ENCODE measurements at places on chromosomes 3 and 15. TPM values are rescaled to one million over a fixed set of nuclear protein-coding genes. Genes with fewer than 3 reads are reported as not detected.

DNA sequence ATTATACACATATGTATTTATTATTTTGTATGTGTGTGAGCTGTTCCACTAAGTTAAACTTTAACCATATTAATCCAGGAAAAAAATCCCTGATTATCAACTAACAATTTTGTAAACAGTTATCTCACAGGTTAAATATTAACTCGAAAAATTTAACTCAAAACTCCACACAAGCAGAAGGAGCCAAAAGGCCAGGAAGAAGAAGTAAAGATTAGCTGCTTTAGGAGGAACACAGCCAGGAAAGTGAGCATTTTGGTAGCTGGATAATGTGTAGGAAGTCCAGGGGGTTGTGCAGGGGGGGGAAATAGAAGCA lies 425.0 kb downstream of the TIGIT start:
- DNase-seq: no peak

DNA sequence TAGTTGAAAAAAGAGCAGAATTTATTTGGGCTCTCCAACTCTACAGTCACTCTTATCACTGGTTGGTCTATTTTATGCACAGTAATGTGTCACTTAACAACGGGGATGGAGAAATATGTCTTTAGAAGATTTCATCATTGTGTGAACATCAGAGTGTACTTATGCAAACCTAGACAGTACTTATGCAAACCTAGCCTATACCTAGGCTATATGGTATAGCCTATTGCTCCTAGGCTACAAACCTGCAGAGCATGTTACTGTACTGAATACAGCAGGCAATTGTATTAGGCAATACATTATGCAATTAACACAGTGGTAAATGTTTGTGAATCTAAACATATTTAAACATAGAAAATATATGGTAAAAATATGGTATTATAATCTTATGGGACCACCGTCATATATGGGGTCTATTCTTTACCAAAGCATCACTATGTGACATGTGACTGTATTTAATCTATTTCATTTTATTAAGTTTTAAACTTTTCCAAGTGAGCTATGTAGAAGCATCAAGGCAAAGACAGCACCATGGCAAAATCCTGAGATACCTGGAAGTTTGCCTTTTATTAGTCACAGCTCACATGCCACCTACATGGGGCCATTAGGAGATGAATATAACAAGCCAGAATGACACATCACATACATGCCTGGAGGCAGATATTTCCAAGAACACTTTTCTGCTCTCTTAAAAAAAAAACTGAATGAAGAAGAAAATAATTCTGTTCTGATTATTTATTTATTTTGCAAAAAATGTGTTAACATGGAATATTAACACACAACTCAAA lies 537.4 kb downstream of the TUSC7 start:
- no peak for DNase-seq

The TF gene
- 5.7 TPM for total RNA-seq

DNA sequence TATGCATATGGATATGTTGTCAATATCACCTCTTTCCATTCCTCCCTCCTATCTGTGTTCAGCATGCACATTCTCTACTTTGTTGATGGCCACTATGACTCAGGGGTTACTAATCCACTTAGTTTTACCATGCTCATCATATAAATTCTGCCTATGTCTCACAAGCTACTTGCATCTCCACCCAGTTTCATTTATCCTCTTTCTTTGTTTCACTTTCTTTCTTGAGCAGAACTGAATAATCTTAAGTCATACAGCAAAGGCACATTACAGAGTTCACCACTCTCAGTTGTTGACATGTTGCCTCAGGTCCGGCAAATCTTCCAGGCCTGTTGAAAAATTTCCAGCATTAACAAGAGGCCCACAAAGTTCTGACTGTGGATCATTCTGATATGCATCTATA lies 71.5 kb downstream of the SSR3 start:
- no peak for DNase-seq

The TBCCD1 gene
- 12.4 TPM for total RNA-seq

- no peak for DNase-seq
Observed at GRCh38 chr3:102053375-102053989, 204.2 kb downstream of the NFKBIZ start.

DNA sequence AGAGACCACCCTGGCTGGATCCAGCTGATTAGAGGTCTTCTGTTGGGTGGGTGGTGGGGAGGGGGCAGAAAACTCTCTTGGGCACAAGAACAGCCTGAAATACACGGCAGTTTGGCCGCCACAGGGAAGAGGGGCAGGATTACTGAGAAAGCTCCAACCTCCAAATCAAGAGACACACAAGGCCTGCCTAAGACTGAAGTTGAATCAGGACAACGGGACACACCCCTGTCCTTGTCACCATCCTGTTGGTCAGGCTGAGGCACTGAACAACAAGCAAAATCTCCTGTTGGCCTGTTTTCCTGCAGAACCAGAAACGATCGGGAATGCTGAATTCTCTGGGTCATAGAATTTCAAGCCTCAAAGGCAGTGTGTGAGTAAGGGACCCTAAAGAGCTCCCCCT lies 247.8 kb downstream of the FAM43A start:
- DNase-seq: no peak

GRCh38 chr3:144843099-144843498 lies 871.5 kb downstream of the DIPK2A start:
- DNase-seq: no peak

The SLCO2A1 gene
- total RNA-seq: 25.5 TPM

GRCh38 chr15:87209891-87210689 lies 1046.4 kb downstream of the NTRK3 start:
- no peak for DNase-seq

DNA sequence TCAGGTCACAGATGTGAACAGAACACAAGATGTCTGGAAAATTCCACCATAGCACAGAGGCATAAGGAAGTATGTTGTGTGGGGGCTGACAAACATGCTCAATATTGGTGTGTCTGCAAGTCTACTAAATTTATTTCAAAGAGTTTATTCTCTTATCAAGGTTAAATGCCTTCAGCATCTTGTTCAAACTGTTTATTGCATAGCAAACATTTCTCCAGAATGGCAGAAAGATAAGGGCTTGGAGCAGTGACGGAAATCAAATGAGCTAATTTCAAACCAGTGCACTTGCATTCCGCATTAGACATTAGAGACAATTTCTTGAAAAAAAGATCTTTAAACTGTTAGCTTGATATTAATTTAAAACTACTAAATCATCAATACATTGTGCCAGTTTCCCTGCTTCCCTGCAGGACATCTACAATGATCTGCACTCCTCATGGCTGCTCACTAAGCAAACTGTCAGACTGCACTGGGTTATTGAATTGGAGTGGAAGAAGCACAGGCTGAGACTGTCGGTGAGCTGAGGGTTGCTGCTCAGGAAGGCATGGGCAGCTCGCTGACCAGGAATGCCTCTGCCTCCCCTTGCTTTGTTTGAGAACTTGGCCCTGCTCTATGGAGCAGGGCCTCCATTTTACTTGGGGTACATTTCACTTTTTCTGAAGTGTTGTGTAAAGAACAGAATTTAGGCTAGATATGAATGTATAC lies 89.4 kb downstream of the KCNAB1 start:
- no peak for DNase-seq

DNA sequence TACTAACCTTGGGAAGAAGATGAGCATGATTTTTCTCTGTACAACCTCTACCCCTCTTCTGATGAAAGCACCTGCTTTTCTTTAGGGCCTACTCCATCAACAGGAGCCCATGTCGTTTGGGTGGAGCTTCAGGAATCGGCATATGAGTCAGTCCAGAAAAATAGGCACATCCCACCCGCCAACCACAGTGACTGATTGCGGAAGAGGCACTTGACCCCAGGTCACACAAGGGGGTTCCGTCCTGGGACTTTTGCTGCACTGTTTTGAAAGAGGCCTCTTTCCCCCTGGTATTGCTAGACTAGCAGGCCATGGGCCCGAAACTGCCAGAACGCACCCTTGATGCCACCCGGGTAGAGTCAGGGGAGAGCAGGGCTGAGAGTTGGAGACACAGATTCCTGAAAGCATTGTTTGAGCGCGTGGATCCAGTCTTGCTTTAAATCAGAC lies 19.3 kb upstream of the NRROS start:
- no peak for DNase-seq

DNA sequence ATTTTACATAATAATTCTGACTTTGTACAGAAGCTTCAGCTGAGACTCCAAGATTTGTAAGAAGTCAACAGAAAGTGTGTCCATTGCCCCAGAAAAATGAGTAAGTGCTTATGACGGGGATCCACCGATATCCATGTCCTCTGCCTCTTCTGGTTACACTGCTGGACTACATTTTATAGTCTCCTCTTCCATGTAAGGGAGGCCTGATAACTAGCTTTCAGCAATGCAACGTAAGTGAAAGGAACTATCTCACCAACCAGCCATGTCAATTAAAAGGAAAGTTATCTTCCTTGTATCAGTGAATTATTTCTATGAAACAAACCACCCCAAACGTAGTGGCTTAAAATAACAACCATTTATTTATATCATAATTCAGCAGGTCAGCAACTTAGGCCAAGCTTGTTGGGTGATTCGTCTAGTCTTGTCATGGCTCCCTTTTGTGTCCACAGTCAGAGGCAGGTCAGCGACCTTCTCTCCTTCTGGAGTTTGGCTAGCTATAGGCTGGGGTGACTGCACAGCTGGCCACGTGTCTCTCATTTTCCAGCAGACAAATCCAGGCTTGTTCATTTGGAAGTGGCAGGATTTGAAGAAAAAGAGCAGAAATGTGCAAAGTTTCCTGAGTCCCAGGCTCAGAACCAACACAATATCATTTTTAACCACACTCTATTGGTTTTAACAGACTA lies 44.9 kb downstream of the TRIM69 start:
- DNase-seq: no peak

- DNase-seq: no peak
Observed at GRCh38 chr3:12741209-12741608, 17.9 kb downstream of the TMEM40 start.

The EDC3 gene
- 70.0 TPM for total RNA-seq

DNA sequence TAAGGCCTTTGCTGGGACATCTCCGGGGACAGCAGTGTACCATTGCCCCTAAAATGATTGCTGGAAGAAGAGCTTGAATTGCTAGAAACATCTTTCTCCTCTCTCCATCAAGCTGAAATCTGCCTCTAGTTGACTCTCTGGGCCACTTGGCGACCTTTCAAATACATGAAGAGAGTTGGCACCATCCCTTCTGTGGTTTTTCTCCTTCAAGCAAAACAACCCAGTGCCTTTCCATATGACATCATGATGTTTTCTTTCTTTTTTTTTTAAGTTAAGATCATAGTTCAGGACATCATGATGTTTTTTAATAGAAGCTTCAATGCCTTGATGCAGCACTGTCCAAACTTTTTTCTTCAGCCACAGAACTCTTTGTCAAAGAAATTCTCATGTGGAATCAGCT lies 144.0 kb upstream of the PTPRG start:
- DNase-seq: no peak

- DNase-seq: no peak
Observed at GRCh38 chr3:131705558-131706051, 202.8 kb upstream of the MRPL3 start.

GRCh38 chr3:49602877-49603411 lies 48.7 kb downstream of the BSN start:
- no peak for DNase-seq

- DNase-seq: no peak
Observed at GRCh38 chr3:183548262-183548769, 7.2 kb downstream of the KLHL6 start.

GRCh38 chr15:38565287-38565670 lies 665 bp upstream of the RASGRP1 start:
- no peak for DNase-seq

DNA sequence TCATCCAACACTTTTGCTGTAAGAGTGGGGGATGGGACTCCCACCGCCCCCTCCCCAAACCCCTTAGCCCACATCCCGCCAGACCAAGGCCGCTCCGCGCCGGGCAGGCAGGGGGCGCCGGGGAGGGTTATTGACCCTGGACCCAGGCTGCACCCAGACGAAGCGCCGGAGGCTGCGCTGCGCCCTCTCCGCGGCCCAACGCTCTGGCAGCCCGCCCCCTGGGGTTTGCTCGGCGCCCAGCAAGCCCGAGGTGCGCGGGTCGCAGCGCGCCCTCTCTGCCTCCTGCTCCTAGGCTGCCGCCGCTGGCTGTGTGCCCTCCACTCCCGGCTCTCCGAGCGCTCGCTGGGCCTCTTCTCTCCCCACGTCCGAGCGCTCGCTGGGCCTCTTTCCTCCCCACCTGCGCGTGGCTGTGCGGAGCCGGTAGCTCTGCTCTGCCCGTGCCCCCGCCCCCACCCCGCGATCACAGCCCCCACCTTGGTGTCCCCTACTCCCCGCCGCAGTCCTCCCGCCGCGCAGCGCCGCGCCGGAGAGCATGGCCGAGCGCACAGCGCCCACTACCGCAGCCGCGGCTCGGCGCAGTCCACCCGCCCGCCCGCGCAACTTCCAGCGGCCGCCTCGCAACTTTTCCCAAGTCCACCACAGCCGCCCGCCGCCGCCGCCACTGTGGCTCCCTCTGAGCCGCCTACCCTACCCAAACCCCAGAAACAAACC lies 1.2 kb downstream of the MECOM start:
- peak; percentile 64 for DNase-seq

DNA sequence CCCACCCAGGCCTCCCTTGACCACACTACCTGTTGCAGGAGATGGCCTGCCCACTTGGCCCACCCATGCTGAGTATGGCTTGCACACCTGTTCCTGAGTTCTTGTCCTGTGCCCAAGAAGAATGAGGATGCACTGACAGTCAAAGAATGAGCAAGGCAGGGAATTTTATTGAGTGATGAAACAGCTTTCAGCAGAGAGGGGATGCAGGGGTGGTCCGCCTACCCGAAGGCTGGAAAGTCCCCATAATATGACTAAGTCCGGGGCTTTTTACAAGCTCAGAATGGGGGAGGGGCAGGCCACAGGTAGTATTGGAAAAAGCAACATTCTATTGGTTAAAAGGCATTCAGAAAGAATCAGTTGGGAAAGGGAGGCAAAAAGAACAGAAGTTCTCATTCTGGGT lies 29.9 kb upstream of the RNU6-1 start:
- no peak for DNase-seq

The PLSCR5 gene
- total RNA-seq: not detected

GRCh38 chr15:75835990-75836958 lies 7.0 kb upstream of the UBE2Q2 start:
- no peak for DNase-seq

- DNase-seq: peak; percentile 63
Observed at GRCh38 chr3:184176377-184177330, 2.0 kb downstream of the AP2M1 start.

The MUC20 gene
- total RNA-seq: 8.7 TPM

GRCh38 chr3:157956850-157957249 lies 149.4 kb downstream of the SHOX2 start:
- no peak for DNase-seq

The CHD2 gene
- total RNA-seq: 178 TPM

GRCh38 chr3:187213616-187214015 lies 16.3 kb downstream of the RTP1 start:
- no peak for DNase-seq

DNA sequence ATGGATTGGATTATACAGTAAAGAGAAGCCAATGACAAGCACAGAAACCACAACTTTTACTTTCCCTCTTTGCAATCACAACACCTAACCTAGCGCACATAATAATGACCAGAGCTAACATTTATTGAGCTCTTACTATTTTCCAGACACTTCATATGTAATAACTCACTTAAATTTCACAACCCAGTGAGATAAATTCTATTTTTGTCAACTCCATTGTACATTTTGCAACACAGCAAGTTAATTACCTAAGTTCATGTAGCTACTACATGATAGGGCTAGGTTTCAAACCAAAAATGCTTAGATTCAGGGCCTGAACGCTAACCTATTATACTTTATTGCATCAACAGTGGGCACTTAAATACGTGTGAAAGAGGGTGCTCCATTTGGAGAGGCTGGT lies 89.5 kb downstream of the GADL1 start:
- DNase-seq: no peak

The TIMP4 gene
- total RNA-seq: 0.16 TPM

- no peak for DNase-seq
Observed at GRCh38 chr3:183513046-183513706, 42.3 kb downstream of the KLHL6 start.

The SLC51A gene
- total RNA-seq: not detected

The ESYT3 gene
- total RNA-seq: 5.9 TPM
